ENCODE measurements at places on chromosomes 6 and 20.

- no peak for DNase-seq
These were observed 521.6 kb downstream of the CD83 start for GRCh38 chr6:14638906-14639761.

DNA sequence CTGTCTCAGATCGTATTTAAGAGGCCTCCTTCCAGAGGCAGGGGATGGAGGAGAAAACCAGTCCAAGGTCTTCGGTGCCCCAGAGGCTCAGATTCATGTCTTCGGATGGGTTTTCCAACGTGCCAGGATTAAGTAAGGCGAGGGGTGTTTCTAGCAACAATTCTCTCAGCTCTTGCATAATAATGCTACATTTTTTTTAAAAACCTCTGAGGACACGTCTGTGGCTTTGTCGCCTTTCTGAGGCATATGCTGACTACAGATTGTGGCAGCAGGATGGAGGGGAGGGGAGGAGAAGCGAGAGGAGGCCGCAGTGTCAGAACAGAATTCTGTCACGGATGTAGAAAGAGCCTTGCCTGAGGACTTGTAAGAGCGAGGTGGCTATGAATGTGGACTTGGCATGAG lies 17.7 kb upstream of the CCDC167 start:
- DNase-seq, result peak; percentile 70

DNA sequence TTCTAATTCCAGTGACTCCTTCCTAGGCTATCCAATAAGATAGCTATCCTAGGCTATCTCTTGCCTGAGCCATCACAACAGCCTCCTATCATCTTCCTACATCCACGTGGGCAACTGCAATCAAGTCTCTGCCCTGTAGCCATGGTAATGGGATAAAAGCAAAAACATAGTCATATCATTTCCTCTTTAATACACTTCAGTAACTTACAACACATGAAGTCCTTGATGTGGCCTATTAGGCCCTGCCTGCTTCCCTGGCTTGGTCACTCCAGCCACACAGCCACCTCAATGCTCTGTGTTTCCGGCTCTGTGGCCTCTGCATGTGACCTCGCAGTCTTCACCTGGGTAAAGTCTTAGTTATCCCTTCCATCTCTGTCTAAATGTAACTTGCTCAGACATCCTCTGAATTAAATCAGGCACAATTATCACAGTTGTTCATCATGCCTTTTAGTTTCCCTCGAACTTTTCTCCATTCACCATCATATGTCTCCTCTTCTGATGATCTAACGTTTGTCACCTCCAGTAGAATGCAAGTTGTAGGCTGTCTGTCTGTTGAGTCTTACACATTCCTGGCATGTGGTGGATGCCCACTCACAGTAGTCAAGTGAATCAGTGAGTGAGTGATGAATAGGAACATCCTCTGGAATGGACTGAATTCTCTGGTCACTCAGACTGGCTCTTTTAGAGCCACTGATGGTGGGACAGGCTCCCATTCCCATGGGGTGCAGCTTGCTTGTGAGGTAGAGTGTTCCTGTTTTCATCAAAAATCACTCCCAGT lies 229.4 kb downstream of the TBC1D7 start:
- no peak for DNase-seq

- DNase-seq, result no peak
These were observed 99.8 kb downstream of the HIVEP2 start for GRCh38 chr6:142845143-142845571.

DNA sequence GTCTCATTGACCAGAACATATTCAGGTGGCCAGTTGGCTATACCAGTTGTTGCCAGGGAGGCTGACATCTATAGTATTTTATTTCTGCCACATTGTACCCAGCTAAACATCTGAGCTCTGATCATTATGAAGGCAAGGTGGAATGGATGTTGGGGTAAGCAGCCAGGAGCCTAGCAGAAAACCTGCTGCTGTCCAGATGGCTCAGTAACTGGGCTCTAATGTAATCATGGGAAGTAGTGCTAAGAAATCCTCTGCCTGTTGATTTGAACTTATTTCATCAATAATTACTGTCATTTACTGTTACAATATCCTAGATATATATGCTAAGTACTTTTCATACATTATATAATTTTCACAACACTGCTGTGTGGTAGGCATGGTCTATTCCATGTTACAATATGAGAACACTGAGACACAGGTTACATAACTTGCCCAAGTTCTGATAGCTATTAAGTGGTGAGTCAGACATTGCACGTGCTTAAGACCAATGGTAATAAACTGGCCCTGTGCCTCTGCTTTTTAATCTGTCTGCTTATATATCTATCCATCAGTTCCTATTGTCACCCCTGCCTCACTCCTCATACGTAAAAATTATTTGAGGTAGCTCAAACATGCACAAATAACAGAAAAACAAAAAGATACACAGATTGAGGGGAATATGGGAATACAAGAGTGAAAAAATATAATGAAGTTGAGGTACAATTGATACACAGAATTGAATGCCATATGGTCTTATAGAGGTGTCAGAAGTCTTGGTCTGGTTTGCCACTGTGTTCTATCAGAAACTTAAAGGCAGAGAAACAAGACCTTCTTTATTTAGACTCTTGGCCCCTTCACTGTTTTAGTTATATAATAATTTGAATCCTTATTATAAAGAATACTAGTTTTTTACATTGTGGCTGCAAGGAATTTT lies 25.2 kb downstream of the TBPL1 start:
- no peak for DNase-seq

DNA sequence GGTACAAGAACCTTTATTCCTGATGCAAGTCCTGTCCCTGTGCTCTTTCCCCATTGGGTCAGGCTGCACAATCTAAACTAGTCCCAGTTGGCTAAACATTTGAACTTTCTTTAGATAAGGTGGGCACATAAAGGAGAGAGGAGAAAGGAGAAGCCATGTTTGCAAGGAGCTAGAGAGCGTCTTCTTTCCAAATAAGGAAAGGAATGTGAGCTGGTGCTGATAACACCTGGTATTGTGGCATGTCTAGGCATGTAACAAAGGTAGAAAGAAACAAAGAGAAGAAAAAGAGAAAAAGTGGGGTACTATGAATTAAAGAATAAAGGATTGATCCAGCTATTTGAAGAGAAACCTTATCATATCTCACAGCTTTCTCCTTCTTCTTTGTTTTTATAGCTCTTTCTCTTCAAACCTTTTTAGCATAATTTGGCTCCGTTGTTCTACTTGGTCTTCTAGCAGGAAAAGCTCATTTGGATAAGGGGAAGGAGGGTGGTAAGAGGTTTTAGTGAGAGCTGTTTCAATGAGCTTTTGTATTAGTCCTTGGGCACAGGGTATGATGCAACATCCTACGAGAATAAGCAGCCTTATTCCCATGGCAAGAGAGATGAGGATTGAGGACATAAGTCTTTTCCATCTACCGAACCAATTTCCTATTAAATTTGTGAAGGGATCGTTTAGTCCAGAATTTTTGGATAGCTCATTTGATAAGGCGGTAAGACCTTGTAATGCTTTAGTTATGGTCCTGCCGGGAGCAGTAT lies 415.5 kb upstream of the MAN1A1 start:
- no peak for DNase-seq

- DNase-seq, result no peak
These were observed 192.0 kb downstream of the ALDH8A1 start for GRCh38 chr6:134757911-134758361.

DNA sequence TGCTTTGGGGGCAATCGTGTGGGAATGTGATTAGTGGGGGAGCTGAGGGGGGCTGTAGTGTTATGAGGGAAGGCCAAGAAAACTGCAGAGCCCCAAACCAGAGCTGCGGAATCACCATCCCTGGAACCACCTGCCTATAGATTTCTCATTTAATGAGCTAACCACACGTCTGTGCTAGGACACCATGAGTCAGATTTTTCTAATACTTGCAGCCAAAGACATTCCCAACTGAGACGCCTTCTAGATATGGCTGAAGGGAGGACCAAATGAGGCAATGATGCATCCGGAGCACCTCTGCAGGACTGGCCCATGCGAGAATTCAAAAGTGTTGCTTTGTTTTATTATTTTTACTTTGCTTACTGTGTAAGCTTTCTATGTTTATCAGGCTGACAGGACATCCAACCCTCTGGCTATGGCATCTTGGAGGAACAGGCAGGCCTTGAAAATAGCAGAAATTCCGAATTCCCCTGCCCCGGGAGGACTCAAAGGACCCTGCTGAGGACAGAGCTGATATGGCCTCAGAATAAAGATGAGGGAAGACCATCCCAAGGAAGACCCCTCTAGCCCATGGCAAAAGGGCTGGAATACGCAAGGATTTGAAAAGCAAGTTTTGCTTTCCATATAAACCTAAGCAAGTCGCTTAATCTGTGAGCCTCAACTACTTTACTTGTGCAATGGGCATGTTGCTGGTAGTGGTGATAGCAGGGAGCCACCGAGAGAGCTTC lies 3.1 kb upstream of the PTGIS start:
- DNase-seq, result no peak

DNA sequence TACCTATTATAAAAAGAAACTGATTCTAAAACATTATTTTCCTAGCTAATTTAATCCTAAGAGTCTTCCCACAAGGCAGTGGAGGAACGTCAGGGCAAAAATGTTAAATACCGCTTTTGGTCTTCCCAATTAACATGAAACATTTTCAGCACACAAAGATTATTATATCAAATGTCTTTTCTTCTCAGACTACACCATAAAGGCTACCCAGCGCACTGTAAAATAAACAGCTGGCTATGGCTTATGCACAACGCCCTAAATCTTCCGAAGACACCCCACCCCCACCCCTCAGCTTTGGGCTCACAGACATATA lies 1.0 kb downstream of the NUDT3 start:
- DNase-seq, result no peak

GRCh38 chr6:156919370-156919769 lies 142.2 kb downstream of the ARID1B start:
- DNase-seq, result no peak

DNA sequence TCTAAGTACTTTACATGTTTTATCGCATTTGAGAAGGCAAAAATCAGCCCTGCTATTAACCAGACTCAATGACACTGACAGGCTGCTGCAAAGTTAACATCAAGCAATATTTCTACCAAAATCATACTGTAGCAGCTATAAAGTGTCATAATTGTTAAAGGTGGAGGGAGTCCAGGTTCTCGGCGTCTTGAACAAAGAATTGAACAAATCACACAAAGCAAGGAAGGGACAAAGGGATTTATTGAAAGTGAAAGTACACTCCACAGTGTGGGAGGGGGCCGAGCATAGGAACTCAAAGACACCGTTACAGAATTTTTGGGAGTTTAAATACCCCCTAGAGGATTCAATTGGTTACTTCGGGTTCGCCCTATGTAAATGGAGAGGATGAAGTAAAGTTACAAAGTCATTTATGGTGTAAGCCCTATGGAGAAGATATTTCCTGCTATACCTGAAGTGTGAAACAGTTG lies 12.9 kb upstream of the ZNF391 start:
- DNase-seq, result no peak

GRCh38 chr20:257419-257818 lies at the start of gene DEFB132:
TSS of gene DEFB132 (plus strand) at chr20:257724. CDS start at chr20:257779, 55 bp downstream.
- DNase-seq, result no peak

DNA sequence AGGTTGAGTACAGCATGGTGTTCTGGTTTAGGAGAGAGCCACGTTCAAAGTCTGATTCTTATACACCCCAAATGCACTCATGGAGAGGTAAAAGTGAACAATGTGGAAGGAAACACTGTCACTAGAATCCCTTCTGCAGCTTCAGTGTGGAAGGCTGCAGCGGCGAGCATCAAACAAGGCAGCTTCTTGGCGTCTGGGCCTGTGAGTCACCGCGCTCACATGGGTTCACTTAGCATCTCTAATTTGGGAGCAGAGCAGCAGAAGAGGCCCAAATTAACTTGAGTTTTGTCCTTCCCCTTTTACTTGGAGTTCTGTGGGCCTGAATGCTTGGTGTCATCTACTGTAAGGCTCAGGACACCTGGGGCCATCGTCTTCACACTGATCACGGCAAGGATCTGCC lies 10.9 kb upstream of the E2F1 start:
- DNase-seq, result no peak

All from activated CD4-positive, alpha-beta T cell treated with anti-CD3 and anti-CD28 coated beads for 4 hours (primary cell).